ENCODE measurements at places on chromosomes 16 and 17. TPM values are rescaled to one million over a fixed set of nuclear protein-coding genes. Genes with fewer than 3 reads are reported as not detected.

CYGB gene
- 29.2 TPM for total RNA-seq

PPM1E gene
- total RNA-seq: 0.79 TPM

TSPAN10 gene
- total RNA-seq: 3.2 TPM

GRAPL gene
- total RNA-seq: not detected

DNA sequence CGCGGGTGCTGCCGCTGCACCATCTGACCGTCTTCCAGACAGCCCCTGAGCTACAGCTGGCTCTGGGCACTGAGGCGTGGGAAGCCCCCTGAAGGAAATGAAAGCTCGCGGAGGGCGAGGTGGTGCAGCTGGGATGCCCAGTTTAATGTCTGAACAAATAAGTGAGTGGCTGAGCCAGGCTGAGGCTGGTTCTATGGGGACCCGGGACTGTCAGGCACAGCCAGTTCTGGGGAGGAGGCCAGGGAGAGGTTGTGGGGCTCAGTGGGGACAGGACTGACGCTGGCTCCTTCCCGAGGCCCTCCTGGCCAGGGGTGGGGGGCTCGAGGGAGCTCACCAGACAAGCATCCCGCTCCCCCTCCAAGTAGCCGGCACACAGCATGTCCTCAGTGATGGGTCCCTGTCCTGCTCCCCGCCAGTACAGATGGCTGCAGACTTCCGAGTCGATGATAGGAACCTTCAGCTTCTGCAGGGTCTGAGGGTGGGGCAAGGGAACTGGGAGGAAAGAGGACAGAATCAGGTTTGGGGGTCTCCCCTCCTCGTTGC is 4.4 kb downstream of the PRSS22 start:
- DNase-seq: no peak

GRCh38 chr17:56822725-56823124 is 11.0 kb downstream of the C17orf67 start:
- no peak for DNase-seq

- no peak for DNase-seq
Measured at GRCh38 chr17:55413825-55414489, 7.7 kb downstream of the MMD start.

- no peak for DNase-seq
Measured at GRCh38 chr16:10622036-10622921, 41.9 kb upstream of the EMP2 start.

GRCh38 chr17:17020821-17021193 is 21.4 kb upstream of the MPRIP start:
- no peak for DNase-seq
